ENCODE measurements at places on chromosomes 3 and 15.

DNA sequence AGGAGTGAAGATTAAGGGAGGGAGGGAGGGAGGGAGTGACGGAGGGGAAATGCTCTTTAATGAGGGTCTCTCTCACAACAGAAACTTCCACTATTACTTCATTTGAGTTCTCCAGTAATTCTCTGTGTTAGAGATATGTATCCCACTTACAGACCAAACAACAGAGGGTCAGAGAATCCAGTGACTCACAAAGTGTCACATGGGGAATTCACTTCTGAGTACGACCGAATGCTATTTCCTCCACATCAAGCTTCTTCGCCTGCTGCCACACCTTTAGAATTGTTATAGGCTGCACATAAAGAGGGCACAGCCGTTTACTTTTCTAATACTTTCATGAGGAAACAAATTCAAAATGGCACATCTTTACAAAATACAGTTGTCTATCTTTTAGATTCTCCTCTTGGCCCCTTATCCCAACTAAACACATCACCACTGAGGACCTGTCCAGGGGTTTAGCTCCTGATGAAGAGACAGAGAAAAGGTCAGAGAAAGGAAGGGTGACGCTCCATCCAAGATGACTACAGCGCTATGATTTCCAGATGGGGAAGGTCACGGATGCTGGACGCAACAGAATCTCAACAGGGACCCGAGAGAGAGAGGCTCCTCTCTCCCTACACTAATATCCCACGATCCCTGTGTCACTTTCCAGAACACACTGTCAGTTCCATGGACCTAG is 119.0 kb downstream of the XXYLT1 start:
- no peak for DNase-seq

GRCh38 chr15:70479056-70479455 is 284.3 kb downstream of the UACA start:
- no peak for DNase-seq

DNA sequence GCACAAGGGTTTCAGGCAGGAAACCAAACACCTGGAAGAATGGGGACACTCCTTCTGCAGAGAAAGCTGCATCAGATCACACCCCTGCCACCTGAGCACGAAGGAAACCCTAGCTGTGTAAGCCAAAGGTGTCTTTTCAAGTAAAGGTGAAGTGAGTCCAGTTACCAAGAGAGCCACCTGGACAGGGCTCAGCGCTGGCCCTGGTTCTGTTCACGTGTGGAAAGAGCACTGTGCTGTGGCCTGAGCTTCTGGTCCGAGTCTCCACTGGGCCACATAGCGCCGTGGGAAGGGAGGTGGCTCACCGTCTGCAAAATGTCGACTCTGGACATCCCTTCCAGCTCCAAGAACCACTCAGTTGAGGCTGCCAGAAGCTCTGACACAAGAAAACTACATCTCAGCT is 151.1 kb downstream of the ADAMTS17 start:
- no peak for DNase-seq

- DNase-seq, result no peak
Measured at GRCh38 chr3:51974277-51974962, 444 bp upstream of the ABHD14A start.

- no peak for DNase-seq
Measured at GRCh38 chr3:139388821-139389551, 461 bp downstream of the COPB2 start.

DNA sequence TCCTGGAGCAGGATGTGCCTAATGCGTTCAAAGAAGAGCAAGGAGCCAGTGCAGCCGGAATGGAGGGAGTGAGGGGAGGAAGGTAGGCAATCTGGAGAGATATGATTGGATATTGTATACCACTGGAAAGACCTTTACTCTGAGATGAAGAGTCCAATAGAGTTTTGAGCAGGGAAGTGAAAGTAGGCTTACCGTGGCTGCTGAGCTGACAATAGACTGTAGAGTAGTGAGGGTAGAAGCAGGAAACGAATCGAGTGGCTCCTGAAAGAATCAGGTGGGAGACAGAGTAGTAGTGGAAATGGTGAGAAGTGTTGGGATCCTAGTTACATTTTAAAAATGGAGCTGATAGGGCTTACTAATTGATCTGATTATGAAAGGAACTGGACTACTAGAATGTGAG is 51.8 kb upstream of the NUDT16 start:
- DNase-seq, result no peak

GRCh38 chr3:188054541-188054940 is 99.4 kb upstream of the LPP start:
- no peak for DNase-seq
